ENCODE measurements at places on chromosomes 4 and X. TPM values are rescaled to one million over a fixed set of nuclear protein-coding genes. Genes with fewer than 3 reads are reported as not detected.

DNA sequence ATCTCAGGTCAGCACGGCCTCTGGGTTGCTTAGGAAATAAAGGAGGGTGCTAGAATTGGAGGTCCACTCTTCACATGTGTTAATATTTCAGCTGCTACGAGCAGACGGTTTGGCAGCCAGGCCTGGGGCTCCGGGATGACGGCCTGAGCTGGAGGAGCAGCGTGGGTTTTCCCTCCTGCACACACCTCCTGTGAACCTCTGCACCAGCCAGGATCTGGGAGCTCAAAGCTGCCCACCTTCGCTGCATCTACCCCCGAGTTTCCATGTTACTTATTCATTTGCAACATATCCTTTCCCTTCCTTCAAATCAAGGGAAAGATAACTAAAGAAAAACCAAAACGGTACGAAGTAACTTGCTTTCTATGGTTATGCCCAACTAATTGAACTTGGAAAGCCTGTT, 13.6 kb downstream of the STOX2 start:
- no peak overlapping the region for H3K27ac ChIP-seq
- H3K36me3 ChIP-seq: no peaks in the 10 kb centered on the region
- H3K27me3 ChIP-seq: no peaks in the 10 kb centered on the region
- H3K4me1 ChIP-seq: no peaks in the 10 kb centered on the region
- DNase-seq: no peak

DNA sequence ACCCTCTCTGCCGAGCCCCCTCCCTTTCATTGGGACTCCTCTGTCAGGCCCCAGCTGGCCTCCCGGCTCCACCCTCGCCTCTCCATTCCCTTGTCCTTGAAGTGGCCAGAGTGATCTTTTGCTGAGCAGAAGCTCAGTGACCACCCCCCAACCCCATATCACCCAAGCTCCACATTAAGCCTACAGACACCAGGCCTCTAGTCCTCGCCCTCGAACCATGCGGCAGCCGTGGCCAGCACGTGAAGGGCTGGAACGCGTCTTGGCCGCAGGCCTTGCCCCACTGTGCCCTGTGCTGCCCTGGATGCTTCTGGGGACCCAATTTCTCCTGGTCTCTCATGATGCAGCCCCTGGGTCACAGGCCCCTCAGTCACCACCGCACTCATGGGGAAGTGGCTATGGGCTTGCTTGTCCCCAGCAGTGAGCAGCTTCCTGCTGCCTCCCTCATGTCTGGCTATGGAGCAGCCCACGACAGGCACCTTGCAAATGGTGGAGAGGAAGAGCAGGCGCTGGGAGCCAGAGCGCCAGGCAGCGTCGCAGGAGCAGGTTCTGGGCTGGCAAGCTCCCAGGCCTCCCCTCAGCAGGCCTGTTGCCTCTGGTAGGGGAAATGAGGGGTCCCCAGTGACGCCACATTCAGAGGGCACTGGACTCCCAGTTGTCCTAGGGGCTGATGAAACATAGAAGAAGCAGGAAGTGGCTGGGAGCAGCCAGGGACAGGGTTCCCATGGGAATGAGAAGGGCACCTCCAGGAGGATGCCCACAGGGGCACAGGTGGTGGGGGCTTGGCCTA, 757 bp upstream of the SRPK3 start:
- no peak overlapping the region for H3K27ac ChIP-seq
- H3K36me3 ChIP-seq: no peaks in the 10 kb centered on the region
- DNase-seq: no peak

DNA sequence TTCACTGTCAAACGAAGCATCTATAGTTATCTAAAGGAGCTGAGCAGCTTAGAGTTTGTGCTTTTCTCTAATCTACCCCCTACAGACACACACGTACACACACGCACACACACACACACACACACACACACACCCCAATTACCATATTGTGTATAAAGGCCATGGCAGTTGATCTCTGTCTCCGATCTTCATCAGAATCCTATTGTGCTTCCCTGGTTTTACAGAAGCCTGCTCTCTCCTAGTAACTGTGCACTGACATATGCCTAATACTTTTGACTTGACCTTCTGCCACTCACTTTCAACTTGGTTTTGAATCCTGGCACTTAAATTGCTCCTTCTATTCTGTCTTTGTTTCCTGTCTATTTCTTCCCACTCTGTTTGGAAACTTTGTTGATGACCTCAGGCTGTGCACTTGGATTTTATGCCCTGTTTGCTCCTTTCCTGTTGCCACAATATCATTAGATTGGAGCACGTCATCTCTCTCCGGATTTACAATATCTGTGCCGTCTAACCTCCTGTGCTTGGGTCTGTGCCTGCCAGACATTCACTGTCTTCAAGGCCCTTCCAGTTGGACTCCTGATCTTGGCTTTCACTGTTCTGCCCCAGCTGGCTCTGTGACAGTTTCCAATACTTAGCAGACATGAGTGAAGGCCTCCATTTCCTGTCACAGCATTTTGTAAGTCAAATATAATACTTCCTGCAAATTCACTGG, 928.1 kb downstream of the FAT4 start:
- H3K4me3 ChIP-seq: no peak overlapping the region
- no peak for DNase-seq
- no peaks in the 10 kb centered on the region for H3K4me1 ChIP-seq
- H3K27ac ChIP-seq: no peak overlapping the region

- no peak overlapping the region for H3K27ac ChIP-seq
- DNase-seq: no peak
- no peaks in the 10 kb centered on the region for H3K4me1 ChIP-seq
- H3K36me3 ChIP-seq: no peaks in the 10 kb centered on the region
- H3K27me3 ChIP-seq: no peaks in the 10 kb centered on the region
These were observed 9.5 kb upstream of the CASK start for GRCh38 chrX:41932885-41933284.

Gene SCOC
- 12.6 TPM for total RNA-seq
